ENCODE measurements at places on chromosomes 11 and 22.
A peak's percentile ranks its signal among the peaks of the same experiment; 100 is the strongest.

DNA sequence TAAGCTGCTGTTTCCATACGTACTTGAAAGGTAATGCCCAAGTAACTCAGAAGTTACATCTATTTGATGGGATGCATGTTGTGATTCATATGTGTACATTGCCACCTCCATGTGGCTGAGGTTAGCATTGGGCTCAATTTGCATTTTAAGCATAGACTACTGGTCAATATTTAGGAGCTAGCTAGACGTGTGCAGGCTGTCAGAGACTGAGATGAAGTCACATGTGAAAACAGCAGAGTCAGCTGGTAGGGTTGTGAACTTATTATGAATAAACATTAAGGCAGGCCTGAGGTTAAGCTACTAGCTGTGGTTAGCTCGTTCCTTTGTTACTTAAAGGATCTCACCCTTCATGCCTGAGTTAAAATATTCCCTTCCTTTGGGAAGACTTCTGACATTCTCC, 114.5 kb upstream of the MTNR1B start:
- no peak for DNase-seq

GRCh38 chr11:36268337-36268985, 20.8 kb downstream of the COMMD9 start:
- no peak for DNase-seq

DNA sequence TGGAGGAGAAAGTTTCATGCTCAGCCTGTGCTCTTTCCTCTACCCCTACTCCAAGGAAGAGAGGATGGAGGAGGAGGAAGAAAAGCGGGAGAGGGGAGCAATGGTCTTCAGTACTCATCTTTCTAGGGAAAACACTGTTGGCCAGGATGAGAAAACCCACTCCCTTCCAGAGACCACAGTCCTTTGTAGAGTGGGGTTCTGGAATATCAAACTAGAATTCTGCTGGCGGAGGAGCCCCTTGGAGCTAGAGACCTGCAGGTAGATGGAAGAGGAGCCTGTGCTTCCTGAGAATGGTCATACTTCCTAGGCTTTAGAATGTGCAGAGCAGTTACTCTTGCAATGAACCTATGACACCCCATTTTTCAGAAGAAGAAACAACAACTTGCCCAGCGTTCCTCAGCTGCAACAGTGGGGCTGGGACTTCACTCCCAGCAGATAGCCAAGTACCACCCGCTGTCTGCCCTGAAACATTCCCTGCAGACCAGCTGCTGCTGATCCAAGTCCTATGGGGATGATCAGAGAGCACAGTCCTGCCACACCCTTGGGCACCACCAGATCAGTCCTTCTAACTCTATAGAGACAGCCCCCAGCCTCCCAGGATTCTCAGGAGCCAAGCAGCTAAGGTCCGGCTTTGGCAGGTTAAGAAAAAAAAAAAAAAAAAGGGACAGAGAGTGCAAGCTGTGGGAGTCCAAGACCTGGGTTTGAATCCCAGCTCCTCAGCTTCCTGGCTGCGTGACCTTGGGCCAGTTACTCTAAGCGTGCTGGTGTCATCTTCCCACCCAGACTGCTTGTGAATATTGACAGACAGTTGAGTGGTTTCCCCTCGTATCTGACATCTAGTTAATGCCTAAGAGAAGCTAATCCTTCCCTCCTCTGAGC, 664 bp downstream of the PTGDR2 start:
- no peak for DNase-seq

GRCh38 chr11:104015649-104016415, 20.6 kb upstream of the DDI1 start:
- no peak for DNase-seq

DNA sequence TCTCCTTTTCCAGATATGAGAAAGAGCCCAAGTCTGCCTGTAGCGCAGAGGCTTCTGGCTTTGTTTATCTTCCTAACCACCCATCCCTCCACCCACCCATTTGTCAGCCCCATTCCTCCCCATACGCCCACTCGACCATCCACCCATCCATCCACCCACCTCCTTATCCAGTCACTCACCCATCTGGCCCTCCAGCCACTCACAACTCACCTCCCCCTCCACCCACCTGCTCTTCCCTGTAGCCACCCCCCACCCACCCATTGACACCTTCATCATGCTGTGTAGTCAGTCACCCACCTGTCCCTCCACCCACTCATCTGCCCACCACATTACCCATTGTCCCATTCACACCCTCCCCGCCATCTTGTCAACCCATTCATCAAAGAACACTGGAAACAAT, 5.5 kb downstream of the CST6 start:
- no peak for DNase-seq

- DNase-seq = no peak
Measured at GRCh38 chr11:47480762-47481161, 31.8 kb upstream of the RAPSN start.

GRCh38 chr11:117720061-117720511, 76.9 kb downstream of the DSCAML1 start:
- DNase-seq = no peak

DNA sequence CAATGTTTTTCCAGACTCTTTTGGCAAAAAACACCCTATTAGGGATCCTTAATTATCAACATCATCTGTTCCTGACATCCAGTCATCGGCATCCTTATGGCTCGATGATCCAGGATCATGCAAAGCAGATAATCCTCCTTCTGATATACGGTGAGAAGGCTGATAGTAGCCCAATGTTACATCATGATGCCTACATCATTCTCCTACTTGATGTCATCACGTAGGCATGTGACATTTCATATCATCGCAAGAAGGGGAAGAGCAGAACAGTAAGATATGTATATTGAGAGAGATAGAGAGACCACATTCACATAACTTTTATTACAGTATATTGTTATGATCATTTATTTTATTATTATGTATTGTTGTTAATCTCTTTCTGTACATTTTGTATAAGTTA, 168.6 kb downstream of the ADAMTS15 start:
- no peak for DNase-seq

DNA sequence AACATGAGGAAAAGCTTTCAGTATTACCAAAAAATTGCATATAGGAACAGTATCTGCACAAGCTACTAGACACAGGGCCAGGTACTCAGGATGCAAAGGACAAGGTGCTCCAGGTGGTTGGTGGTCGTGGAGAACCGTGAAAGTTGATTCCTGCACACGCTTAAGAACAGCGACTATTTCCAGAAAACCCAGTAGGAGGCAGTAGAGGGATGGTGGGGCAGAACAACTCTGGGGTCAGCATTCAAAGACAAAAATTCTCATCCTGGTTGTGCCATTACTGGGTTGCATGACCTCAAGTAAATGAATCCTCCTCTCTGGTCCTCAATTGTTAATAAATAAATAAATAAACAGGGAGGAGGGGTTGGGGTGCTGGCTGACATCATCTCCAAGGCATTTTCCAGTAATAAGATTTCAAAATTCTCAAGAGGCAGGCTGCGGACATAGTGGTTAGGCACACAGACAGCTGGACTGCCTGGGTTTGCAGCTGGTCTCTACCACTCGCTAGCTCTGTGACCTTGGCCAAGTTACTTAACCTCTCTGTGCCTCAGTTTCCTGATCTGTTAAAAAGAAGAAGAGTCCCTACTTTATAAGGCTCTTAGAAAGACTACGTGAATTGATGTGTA, 89.6 kb downstream of the ISX start:
- no peak for DNase-seq

GRCh38 chr11:30775233-30775522, 189.0 kb upstream of the MPPED2 start:
- no peak for DNase-seq

GRCh38 chr11:62605467-62605866, 3.8 kb upstream of the MTA2 start:
- no peak for DNase-seq

DNA sequence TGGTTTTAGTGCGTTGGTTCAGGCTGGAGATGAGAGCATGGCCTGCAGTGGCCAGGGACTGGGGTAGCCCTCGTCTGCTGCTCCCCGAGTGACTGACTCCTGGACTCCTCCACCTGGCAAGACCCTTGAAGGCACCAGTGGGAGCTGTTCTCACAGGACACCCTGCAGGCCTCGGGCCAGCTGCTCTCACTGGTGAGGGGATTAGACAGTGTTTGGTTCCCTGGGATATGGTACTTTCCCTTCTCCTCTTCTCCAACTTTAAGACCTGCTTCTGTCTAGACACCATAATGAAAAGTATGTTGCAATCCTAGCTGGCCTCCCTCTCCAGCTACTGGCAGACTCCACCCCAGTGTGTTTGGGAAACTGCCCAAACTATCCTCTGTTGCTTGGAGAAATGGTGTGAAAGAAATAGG, 168.8 kb upstream of the CADM1 start:
- DNase-seq = no peak

DNA sequence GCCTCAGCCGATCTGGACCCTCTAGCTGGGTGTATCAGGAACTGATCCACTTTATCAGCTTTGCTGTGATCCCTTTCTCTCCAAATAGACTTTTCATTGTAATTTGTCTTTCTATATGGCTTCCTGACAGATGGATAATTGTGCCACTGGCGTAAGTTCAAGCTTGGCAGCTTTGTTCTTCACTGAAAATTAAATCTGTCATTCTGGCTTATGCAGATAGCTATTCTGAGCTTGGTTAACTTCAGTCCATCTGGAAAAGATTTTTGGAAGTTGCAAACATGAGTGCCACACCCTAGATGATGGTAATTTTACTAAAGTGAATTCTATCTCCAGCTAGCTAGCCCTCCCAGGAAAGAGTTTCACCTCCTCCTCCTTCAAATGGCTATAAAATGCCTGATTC, 8.1 kb downstream of the OR5A2 start:
- DNase-seq = no peak

DNA sequence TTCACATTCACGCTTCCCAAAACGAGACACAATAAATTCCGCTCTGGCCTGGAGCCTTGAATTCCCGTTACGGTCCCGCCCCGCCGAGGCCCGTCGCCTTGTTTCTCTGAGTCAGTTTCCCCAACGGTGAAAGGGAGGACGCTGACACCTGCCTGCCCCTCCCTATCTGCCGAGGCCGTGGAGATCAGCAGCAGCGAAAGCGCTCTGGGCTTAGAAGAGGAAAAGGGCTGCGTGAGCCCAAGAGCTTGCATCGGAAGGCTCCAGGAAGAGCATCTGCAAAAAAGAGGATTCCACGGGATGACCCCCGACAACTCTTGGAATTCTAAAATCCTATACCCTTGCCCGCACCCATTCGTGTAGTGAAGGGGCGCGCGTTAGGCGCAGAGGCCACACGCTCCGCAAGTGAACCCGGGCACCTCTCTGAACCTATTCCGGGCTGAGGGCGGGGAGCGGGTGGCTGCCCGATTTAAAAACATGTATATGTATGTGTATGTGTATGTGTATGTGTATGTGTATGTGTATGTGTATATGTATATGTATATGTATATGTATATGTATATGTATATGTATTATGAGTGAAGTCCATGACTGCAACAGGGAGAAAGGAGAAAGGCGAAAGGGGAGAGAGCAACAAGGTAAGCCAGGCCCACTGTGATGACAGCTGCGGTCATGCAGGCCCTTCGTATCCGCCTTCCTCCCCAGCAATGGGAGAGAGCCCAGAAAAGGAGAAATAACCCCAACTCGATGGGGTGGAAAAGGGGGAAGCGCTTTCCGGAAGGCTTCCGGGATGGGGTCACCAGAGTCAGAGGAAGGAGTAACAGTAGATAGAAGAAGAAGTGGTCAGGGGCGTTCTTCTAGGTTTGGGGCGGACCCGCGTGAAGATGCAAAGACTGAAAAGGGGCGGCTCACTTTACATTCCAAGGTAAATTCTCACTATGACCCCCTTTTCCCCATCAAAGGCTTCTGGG, 948 bp upstream of the MRTFA start:
- peak; percentile 23 for DNase-seq

DNA sequence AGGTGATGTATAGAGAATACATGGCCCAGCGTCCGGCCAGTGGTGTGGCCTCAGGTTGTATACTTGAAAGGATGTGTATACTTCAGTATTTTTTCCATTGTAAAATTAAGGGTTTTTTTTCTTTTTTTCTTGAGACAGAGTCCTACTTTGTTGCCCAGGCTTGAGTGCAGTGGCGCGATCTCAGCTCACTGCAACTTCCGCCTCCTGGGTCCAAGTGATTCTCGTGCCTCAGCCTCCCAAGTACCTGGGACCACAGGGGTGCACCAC, 15.8 kb downstream of the ZBTB16 start:
- DNase-seq = no peak

DNA sequence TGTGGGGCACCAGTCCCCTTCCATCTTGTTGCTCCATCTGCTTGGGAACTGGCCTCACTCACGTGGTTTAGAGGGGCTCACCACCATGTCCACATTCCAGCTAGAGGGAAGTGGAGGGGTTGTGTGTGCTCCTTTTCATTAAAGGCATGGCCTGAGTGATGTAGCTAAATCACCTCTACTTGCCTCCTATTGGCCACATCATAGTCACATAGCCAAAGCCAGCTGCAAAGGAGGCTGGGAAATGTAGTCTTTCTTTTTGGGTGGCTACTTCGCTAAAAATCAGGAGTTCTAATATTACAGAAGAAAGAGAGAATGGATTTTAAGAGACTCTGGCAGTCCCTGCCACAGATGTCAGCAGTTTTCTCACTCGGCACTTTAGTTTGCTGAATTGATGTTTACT, 63.0 kb upstream of the ALX4 start:
- DNase-seq = no peak

- DNase-seq = no peak
Measured at GRCh38 chr11:60919956-60920355, 4.3 kb upstream of the TMEM132A start.

DNA sequence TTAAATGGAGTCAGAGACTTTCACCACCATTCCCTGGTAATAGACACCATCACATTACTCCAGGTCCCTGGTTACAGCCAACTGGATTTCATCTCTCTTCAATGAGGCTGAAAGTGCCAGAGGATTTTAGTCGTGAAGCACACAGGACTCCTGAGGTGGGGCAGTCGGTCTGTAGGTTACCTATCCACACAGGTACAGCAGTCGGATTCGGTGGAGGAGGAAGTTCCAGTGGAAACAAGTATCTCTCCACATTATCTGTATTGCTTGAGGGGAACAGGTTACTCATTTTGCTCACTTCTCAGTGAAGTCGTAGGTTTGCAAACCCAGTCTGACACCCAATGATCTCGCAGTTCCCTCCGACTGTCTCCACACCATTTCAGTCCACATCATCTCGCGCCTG, 82.3 kb upstream of the TMEM45B start:
- no peak for DNase-seq

DNA sequence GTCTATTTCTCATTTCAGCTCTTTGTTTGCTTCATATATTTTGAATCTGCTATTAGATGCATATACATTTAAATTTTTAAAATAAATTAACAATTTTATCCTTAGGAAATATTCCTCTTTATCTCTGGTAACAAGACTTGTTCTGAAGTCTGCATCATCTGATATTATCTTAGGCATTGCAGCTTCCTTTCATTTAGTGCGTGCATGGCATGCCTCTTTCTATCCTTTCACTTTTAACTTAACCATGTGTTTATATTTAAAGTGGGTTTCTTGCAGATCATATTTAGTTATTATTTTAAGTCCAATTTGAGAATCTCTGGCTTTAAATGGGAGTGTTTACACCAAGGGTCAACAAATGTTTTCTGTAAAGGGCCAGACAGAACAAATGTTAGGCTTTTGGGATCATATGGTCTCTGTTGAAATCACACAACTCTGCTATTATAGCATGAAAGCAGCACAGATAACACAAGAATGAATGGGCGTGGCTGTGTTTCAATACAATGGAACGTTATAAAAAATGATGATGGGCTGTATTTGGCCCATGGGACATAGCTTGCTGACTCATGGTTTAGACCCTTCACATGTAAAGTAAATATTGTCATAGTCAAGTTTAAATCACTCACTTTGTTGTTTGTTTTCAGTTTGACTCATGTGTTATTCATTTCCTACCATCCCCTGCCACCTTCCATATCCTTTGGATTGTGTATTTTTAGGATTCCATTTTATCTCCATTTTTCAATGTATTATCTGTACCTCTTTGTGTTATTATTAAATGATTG, 83.9 kb upstream of the SNX19 start:
- no peak for DNase-seq

- DNase-seq = no peak
Measured at GRCh38 chr11:111378861-111379601, at the start of gene POU2AF1. TSS of gene POU2AF1 (minus strand) at chr11:111379275. CDS start at chr11:111379177, 98 bp downstream.
